ENCODE measurements at places on chromosomes 1 and 21.

DNA sequence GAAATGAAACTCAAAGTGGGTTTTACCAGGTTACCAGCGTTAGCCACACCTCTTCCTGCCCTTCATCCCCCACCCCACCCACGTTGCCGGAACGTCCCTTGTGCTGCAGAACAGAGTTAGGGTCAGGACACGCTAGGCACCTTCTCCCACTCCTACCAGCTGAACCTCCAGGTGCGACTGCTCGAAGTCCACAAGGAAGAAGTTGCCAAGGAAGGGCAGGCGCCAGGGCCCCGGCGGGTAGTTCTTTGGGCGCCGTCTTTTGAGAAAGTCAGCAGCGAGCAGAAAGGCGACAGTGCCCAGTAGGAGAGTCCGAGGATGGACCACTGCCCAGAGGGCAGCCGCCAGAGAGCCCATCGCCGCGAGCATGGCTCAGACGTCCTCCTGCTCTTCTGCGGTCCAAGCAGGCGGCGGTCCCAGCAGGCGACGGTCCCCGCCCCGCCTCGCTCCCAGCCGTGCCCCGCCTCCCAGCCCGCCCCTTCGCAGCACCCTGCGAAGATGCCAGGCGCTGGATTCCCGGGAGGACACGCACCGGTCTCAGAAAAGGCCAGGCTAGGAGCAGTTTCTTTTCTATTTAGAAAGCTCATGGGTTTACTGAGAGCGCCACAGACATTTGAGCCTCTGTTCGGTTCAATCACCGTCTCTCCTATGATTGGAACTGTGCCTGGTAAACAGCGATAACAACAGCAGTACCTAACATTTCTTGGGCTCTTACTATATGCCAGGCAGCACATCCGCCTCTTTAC lies at the start of gene CYP2J2:
TSS of gene CYP2J2 (minus strand) at position 393 of the 743 bp plus-strand sequence. CDS start at position 366, 27 bp downstream.
- DNase-seq, result peak; percentile 34

DNA sequence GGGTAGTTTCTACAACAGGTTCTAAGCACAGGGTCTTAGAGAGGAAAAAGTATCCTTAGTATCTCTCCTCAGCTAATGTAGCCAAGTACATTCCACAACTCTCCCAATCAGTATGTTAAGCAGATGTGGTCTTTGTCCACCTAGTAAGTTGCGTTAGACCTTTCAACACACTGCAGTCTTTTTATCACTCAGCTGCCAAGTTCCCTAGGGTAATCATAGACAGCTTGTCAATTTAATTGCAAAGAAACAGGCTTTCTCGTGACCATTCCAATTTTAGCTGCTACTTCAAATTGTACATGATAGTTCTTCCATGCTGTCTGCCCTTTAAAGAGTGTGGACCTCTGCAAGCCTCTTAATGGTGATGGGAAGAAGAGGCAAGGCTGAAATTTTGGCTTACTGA lies 211.8 kb upstream of the PKN2 start:
- no peak for DNase-seq

GRCh38 chr1:39109644-39110043 lies 83.5 kb downstream of the NDUFS5 start:
- no peak for DNase-seq

DNA sequence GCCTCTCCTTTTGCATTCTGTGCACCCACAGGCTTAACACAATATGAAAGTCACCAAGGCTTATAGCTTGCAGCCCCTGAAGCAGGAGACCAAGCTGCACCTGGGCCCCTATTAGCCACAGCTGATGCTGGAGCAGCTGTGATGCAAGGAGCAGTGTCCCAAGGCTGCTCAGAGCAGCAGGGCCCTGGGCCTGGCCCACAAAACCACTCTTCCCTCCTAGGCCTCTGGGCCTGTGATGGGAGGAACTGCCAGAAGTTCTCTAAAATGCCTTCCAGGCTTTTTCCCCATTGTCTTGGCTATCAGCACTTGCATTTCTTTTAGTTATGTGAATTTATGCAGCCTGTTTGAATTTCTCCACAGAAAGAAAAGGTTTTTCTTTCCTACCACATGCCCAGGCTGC lies 89.5 kb upstream of the KCTD3 start:
- DNase-seq, result no peak

GRCh38 chr1:8465013-8465412 lies 147.1 kb downstream of the SLC45A1 start:
- no peak for DNase-seq

- no peak for DNase-seq
These were observed 26.5 kb downstream of the LRRN2 start for GRCh38 chr1:204659056-204659455.

- no peak for DNase-seq
These were observed 119.2 kb downstream of the LRIG2 start for GRCh38 chr1:113192242-113192641.

DNA sequence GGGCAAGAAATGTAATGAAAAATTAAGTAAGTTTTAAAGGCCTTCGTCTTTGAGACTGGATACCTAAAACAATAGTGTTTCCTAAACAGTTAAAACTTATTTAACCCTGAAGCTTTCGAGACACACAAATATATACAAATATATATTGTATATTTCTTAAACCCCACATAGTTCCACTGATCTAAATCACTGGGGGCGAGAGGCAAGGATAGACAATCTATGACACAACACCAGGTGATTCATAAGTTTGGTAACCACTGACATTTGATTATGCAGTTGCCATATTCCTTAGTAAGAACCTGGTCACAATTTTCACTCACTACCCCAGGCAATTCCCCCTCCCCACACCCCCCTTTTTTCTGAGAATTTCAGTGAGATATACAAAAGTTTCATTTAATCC lies 55.3 kb upstream of the BOLA1 start:
- no peak for DNase-seq

GRCh38 chr1:156559797-156560385 lies 12.5 kb downstream of the IQGAP3 start:
- no peak for DNase-seq

DNA sequence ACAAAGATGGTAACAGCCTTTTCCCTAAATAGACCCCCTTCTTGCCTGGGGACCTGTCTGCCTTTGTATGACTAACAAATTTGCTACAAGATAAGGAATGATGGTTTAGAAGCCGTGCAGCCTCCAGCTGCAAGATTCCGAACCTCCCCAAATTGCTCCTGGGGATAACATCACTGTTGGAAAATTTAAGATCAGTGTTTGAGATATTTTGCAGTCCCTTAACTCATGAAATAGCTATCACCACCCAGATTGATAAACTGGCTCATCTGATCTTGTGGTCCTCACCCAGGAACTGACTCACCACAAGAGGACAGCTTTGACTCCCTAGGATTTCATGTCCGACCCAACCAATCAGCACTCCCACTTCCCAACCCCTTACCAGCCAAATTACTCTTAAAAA lies 254.7 kb downstream of the USH2A start:
- DNase-seq, result no peak

GRCh38 chr1:54212872-54213271 lies 12.9 kb downstream of the MRPL37 start:
- DNase-seq, result no peak

GRCh38 chr21:44300262-44300959 lies 558 bp downstream of the PFKL start:
- DNase-seq, result no peak

DNA sequence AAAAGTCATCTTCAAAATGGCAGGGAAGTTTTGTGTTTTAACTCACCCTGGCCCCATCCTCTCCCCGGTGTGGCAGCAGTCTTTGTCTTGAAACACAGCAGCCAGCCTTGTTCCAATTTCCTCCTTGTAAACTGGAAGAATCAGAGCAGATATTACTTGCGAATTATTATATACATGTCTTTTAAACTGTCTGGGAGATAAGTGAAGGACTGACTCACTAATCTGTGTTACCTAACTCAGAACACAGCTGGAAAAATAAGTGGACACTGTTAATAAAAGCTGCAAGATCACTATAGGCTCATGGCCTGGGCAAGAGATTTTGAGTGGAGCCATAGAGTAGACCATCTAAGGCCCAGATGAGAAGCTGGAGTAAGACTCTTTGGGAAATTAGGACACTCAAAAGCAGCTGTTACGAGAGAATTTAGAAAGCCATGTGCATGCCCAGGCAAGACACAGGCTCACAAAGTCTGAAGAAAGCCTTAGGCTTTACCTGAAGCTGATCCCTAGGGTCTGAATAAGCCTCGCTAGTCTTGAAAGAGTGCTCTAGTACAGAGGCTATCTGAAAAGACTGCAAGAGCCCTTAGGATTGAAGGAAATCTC lies 233.0 kb upstream of the RAB4A start:
- DNase-seq, result no peak

DNA sequence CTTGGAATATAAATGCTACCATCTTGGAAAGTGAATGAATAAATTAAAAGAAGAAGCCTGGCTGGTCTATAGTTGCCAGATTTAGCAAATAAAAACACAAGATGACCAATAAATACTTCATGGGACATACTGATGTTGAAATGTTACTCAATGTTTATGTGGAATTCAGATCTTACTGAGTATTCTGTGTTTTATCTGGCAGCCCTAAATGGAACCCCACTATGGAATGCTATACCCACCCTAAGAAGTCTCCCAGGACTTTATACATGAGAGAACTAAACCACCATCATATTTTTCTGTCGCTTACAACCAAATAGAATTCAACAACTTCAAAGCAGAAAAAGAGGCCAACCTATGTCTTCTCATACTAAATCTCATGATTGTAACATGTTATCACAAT lies 177.6 kb upstream of the HMCN1 start:
- DNase-seq, result no peak

DNA sequence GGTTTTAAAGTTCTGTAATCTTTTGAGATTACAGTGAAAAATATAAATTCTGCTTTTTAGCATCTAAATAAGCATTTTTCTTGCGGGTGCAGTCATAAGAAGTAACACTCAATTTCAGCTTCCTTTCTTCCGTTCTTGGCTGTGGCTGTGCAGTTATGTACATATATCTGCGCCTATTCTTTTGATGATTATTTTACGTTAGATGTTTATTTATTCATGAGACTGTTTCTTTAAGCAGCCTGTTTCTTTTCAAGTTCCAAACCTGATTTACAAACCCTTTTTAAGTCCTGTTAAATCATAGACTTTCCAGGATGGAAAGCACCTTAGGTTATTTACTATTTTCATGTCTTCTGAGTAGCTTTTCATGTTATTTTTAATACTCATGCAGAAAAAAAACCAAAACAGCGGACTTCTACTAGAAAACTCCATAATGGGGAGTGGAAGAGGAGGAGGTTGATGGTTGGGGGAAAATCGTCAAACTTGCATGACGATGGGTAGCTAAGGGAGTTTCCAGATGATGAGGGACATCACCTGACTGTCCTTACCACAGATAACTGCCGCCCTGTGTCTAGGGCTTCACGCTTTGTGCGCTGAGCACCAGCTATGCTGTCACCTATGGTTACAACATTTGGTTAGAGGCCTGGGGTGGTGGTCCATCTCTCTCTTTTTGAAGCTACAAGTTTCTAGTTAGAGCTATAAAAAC lies 2.6 kb downstream of the PRDM2 start:
- DNase-seq, result peak; percentile 53

GRCh38 chr1:44949286-44949685 lies 37.1 kb downstream of the EIF2B3 start:
- no peak for DNase-seq

DNA sequence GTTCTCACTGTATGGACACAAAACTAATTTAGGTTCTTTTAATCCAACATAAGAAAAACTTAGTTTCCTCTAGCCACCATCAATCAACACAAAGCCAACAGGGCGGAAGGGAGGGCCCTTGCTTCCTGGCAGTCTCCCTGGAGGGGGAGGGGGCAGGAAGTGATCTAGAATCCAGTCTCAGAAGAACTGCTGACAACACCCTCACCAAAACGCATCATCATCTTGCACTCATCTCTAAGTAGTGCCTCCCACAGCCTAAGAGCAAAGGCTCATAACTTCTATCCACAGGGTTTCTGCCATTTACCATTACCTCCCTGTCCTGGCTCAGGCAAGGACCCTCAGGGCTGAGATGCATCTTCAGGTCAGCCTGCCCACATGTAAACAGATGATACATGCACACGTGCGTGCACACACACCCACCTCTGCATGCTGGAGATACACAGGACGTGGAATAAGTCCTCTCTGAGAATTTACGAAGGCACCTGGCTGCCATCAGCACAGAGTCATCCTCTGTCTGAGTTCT lies 20.5 kb downstream of the HIVEP3 start:
- peak; percentile 58 for DNase-seq

- DNase-seq, result no peak
These were observed 39.3 kb downstream of the BRINP2 start for GRCh38 chr1:177210071-177210470.

DNA sequence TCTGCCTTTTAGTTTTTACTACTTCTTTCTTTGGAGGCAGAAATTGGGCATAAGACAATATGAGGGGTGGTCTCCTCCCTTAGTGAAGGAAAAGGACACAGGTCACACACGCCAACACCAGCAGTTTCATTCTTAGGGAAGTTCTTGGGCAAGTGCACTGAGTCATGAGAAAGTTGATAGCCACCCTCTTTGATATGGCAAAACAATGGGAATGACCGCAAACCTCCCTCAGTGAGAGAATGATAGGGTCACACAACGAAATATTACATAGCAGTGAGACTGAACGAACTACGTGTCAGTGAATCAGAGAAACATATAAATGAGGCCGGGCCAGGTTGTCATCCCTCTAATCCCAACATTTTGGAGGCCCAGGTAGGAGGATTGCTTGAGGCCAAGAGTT lies 20.0 kb downstream of the IL6R start:
- DNase-seq, result no peak

GRCh38 chr1:43312663-43313515 lies 12.1 kb downstream of the TIE1 start:
- DNase-seq, result no peak

GRCh38 chr1:38502758-38503157 lies 356.8 kb downstream of the RRAGC start:
- no peak for DNase-seq

GRCh38 chr1:168260393-168260792 lies 20.3 kb upstream of the TBX19 start:
- no peak for DNase-seq

DNA sequence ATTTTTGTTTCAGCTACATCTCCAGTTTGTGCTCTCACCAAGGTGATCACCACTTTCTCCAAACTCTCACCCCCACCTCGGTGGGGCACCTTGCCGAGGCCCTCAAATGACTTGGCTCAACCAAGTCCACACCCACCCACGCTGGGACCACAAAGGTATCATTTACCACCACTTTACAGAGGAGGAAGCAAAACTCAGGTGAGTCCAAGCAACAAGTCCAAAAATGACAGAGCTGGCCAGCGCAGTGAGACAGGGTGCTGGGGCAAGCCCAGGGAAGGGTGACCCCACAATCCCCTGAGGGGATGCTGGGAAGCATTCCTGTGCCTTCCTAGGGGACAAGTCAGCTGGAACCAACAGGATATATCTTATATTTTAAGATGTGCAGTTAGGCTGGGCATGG lies 24.7 kb downstream of the SSBP3 start:
- no peak for DNase-seq

DNA sequence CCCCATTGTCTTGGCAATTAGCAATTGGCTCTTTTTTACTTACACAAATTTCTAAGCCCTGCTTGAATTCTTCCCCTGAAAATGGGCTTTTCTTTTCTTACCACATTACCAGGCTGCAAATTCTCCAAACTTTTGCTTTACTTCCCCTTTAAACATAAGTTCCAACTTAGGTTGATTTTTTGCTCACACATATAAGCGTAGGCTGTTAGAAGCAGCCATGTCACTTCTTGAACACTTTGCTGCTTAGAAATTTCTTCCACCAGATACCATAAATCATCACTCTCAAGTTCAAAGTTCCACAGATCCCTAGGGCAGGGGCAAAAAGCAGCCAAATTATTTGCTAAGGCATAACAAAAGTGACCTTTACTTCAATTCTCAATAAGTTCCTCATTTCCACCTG lies 35.4 kb upstream of the KCNH1 start:
- DNase-seq, result no peak

GRCh38 chr21:15363921-15364320 lies 299.1 kb upstream of the NRIP1 start:
- DNase-seq, result no peak
